Uterus (tissue), 4 donors: ENCODE measurements at places on chromosomes 2 and 18. TPM values are rescaled to one million over a fixed set of nuclear protein-coding genes. Genes with fewer than 3 reads are reported as not detected.

Gene FMNL2
- 28.2 TPM for total RNA-seq

DNA sequence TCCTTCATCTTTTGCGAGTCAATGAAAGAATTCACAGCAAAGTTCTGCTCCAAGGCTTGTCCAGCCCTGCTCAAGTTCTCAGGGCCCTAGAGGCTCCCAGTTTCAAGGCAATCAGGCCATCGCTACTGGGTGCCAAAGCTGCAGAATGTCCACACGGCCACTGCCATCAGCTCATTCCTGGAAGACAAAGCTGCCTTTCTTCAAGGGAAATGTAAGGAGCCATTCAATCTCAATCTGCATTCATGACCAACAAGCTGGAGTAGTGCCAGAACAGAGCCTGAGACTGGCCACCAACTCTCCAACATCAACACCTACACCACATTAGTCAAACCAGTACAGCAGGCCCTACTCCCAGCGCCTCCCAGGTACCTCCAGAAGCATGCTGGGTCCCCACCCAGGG is 202.2 kb downstream of the TCF4 start:
- no peak for DNase-seq

Gene PLCL1
- total RNA-seq: 32.5 TPM

Gene MYCN
- 1.3 TPM for total RNA-seq

DNA sequence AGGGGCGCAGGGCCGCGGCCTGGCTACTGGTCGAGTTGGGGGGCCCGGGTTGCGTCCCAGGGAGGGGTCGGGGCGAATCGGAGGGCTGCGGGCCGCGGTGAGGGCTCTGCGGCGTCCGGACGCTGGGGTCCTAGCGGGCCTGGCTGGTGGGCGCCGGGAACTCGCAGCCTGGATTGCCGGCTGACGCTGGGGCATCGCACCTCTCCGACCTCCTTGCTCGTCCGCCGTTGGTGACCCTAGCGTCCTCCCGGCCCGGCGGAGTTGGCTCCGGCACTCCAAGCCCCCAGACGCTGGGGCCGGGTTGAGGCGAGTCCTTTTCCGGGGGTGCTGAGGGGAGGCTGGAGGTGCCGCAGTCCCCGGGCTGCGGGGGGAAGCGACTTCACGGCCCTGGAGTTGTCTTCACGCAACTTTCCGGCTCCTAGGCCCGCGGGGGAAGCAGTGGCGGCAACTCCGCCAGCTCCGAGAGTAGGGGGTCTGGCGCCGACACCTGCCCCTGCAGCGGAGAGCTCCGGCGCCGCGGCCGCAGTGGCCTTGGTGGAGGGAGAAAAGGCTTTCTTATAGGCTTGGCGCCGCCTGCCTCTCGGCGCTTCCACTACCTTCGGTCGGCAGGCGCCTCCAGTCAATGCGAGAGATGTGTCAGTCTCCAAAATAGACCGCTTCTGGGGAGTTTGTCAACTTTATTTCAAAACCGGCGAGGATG is 70.3 kb downstream of the HAUS1 start:
- no peak for DNase-seq

DNA sequence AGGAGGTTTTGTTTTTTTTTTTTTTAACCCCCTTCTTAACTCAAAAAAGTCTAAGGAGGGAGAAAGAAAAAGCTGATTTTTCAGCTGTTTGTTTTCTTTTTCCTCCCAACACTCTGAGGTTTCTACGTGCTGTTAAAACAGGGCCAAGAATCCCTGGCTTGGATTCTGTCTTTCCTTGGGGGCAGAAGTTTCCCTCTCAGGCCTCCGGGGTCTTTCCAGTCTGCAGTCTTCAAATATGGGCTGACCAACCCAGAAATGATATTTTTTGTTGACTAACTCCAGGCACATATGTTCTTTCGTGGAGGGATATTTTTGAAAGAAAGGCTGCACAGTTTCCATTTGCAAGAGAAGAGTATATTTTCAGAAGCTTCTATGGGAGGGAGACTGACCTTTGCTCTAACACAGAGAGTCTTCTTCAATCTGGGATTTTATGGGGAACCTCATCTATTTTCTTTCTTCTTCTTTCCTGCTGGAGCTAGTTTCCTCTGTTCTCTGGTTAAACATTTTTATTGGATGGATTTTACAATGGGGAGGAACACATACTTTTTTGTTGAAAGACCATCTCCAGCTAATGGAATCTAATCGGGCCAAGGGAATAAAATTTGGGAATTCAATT is 93.3 kb upstream of the SPRED2 start:
- DNase-seq: no peak

Gene ABCG5
- total RNA-seq: not detected

DNA sequence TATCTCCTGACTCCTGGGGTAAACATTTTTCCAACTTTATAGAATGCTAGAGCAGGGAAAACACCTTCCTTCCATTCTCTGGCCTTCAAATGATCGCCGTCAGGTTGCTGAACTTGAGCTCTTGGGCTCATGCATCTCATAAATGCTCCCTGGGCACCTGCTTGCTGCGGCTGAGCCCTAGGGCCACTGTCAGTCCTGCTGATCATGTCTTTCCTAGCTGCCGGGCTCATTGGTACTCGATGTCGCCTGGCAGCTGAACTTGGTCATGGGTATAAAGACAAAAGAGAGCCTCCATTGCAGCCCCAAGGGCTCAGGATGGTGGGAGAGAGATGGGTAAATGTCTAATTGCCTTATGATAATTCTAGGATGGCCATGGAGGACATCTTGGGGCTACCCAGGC is 80.6 kb downstream of the HS1BP3 start:
- peak; percentile 5 for DNase-seq

DNA sequence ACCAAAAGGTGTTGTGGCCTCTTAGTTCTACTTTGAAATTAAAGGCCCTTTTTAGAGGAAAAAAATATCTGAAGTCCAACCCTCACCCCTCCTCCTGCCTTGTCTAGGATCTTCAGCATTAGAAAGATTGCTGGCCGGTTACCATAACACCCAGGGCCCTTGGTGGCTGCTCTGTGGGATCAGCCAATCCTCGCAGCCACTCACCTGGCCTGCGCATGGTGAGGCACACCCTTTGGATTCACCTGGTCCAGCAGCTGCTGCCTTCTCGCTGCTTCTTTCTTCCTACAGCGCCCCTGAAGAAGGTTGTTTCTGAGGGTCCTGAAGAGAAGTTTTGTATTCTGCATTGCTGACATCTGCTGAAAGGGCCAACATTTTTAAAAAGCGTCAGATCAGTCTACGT is 25.2 kb downstream of the DYTN start:
- no peak for DNase-seq

DNA sequence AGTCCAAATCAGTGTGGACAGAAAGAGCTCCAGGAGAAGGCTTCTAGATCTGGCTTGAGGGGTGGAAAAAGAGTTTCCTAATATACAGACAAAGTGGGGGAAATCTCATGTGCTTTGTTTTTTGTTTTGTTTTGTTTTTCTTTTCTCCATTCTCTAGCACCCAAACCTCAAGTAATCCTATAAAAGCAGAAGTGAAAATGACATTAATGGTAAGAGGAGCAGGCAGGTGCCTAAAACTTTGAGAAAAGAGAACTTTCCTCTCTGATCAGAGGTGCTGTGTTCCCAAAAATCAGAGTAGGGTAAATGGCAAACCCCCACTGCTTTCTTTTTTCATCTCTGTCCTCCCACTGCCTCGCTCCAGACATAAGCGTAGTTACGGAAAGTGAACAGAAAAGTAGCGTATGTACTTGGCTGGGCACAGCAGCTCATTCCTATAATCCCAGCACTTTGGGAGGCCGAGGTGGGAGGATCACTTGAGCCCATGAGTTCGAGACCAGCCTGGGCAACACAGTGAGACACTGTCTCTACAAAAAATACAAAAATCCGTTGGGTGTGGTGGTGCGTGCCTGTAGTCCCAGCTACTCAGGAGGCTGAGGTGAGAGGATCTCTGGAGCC is 77.8 kb downstream of the FAM161A start:
- DNase-seq: no peak

GRCh38 chr18:76765649-76766048 is 56.7 kb upstream of the ZNF236 start:
- no peak for DNase-seq

- no peak for DNase-seq
These were observed 69.5 kb downstream of the C1D start for GRCh38 chr2:67993329-67993728.

Gene RIT2
- total RNA-seq: not detected

- DNase-seq: no peak
These were observed 33.8 kb downstream of the ARHGAP15 start for GRCh38 chr2:143162997-143163396.

Gene IL36G
- total RNA-seq: not detected

- no peak for DNase-seq
These were observed 240.7 kb upstream of the EPAS1 start for GRCh38 chr2:46056541-46056940.

DNA sequence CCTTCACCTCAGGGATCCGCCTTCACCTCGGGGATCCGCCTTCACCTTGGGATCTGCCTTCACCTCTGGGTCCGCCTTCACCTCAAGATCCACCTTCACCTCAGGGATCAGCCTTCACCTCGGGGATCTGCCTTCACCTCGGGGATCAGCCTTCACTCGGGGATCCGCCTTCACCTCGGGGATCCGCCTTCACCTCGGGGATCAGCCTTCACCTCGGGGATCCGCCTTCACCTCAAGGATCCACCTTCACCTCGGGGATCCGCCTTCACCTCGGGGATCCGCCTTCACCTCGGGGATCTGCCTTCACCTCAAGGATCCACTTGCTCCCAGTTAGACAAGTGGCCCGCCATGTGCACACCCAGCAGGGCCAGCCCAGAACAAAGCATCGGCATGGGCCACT is 7.3 kb downstream of the KIF1A start:
- DNase-seq: no peak

DNA sequence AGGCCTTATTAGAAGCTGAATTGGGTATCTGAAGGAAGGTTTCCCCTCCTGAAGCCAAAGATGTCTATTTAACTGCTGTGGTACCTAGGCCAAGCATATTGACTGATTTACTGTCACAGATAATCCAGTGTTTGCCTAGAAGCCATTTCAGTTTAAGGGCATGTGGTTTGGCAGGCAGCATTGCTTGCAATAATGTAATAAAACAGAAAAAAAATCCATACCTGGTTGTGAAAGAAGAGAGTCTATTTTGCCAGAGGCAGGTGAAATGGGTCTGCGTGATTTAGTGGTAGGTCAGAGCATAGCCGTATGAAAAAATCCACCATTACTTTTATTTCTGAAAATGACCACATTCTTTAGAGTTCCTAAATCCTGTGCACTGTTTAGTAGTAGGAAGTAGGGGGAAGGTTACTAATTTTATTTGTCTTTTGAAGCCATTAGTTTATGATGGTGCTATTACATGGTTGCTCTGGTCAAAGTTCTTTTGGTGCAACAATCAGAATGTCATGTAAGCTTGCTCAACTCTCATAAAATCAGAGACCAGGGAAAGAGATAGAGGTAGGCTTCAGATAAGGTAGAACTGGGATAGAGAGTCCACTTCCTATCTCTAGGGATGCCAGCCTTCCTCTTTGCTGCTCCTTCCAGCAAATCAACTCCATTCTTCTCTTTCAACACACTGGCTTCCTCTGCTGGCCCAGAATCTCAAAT is 343.4 kb downstream of the GPD2 start:
- no peak for DNase-seq

Gene AQP12B
- not detected for total RNA-seq

GRCh38 chr2:103896182-103896581 is 957.7 kb upstream of the POU3F3 start:
- no peak for DNase-seq
